ENCODE measurements at places on chromosomes 7 and 10.

- DNase-seq, result no peak
These were observed 23.7 kb downstream of the FGF8 start for GRCh38 chr10:101752241-101752640.

DNA sequence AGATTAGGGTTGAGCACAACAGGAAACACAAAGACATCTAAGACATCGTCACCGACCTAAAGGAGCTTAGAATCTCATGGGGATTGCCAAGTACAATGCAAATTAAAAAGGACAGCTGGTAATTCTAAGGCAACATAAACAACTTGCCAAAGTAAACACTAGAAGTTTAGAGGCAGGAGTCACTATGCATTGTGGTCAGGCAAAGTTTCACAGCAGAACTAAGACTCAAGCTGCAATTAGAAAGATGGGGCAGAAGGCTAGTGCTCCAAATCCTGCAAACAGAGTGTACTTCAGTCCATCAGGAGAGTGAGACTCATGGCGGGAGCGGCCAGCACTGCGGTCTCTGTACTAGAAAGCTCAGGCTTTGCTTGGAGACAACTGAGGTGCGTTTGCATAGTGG lies 52.7 kb downstream of the HIPK2 start:
- no peak for DNase-seq

- no peak for DNase-seq
These were observed 140.3 kb upstream of the LAMB4 start for GRCh38 chr7:108270385-108271015.

DNA sequence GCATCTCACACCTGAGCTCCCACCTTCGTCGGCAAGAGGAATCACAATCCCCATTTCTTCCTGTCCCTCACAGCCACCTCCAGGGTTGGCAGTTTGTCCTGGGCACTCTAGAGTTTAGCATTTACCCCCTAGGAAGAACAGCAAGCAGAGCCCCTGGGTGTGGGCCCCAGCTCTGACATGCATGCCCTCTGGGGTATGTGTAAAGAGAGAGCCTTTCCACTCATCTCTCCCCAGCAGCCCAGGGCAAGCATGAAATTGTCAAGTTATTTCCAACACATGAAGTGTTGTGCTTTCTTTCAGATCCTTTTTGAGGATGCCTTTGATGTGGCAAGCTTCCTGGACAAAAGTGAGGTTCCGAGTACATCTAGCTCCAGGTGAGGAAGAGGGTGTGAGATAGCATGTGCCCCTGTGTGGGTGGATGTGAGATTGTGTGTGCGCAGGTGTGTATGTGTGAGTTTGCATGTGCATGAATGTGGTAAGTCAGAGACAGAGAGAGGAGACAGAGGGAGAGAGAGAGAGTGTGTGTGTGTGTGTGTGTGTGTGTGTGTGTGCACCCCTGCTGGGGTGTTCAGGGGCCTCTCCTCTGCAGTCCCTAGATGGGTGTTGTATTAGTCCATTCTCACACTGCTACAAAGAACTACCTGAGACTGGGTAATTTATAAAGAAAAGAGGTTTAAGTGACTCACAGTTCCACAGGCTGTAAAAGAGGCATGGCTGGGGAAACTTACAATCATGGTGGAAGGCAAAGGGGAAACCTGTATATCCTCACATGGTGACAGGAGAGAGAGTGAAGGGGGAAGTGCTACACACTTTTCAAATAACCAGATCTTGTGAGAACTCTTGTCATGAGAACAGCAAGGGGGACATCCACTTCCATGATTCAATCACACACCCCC lies 18.1 kb downstream of the STRA8 start:
- DNase-seq, result no peak

- DNase-seq, result no peak
These were observed 43.5 kb downstream of the ELMO1 start for GRCh38 chr7:37405128-37405527.

DNA sequence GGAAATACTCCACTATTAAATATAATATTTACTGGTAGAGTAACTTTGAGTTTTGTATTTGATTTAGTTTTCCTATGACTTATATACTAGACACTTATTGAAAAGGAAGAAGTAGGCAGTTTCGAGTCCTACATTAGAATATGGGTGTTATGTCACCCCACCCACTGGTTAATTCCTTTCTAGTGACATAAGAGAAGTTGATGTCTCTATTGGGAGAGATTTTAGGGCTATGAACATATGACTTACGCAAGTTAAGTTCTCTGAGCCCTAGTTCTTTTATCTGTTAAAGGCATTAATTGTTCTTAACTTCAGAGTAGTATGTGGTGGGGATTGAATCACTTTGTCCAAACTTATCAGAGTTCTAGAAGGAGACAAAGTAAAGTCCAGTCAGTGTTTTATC lies 30.5 kb downstream of the CPED1 start:
- DNase-seq, result no peak

- no peak for DNase-seq
These were observed 22.5 kb downstream of the ST8SIA6 start for GRCh38 chr10:17431871-17432311.

- no peak for DNase-seq
These were observed 815 bp downstream of the CCSER2 start for GRCh38 chr10:84329196-84329611.

DNA sequence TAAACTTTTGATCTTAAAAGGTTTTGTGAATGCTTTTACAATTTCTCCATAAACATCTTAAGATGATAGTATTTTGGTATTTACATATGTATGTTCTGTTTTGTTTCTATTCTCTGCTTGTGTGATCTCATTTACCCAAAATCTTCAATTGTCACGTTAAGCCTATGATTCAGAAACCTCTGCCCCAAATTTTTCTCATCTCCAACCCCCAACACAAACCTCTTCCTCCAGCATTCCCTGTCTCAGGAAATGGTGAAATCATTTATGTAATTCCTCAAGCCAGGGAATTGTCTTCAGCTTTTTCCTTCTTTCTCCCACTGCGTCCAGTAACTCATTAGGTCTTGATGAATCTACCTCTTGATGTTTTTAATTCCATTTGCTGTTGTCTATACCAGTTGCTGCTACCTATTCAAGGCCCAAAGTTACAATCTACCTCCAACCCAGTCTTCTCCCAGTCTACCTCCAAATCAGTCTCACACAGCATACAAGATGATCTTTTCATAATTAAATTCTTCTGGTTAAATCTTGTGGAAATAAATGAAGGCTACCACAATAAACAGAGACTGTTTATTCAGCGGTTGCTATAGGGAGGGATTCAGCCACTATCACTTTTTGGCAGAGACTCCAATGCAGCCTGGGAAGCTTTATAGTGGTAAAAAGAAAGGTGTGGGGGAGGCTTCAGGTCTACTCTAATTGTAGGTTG lies 5.8 kb downstream of the CFAP69 start:
- no peak for DNase-seq

GRCh38 chr10:122232769-122233168 lies 38.3 kb upstream of the BTBD16 start:
- DNase-seq, result no peak

DNA sequence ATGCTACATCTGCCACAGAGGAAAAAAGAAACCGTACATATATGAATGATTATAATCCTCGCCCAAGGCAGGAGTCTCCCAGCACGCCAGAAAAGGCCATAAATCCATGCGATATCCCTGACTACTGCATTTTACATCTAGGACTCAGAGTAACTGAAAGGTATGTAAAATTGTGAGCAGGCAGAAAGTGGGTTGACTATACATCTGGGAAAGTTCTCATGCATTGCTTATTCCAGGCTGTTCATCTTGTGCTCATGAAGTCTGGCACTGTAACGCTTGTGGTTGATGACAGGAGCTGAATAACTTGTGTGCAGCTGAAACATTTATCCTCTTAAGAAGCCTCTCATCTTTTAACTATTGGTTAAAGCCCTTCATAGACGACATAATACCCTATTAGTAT lies 193.4 kb upstream of the STEAP4 start:
- no peak for DNase-seq

GRCh38 chr7:10912077-10912476 lies 61.6 kb upstream of the PHF14 start:
- no peak for DNase-seq

DNA sequence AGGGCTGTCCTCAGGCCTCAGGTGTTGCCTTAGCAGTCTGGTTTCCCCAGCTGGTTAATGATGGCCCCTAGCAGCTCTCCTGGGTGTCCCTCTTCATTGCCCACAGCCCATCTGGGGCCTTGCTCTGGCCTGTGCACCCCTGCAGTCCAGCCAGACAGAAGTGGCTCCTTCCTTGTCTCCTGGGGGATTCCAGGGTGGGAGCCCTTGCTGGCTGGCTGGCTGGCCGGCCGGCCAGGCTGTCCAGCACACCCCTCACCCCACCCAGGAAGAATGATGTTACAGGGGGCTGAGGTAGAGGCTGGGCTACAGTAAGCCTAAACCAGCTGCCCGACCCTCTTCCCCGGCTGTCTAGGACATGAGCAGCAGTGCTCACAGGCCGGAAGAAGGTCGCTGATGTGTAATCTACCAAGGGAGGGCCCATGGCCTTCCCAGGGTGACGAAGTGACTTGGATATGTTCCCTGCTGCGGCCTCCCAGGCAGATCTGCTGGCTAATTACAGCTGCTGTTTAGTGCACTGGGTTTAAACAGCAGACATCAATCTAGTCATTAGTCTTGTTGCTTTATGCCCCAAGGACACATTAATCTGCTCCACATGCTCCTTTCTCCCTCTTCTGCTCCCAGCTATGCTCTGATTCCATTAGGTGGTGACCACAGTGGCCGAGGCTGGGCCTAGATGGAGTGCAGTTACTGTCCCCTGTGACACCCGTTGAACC lies 53.8 kb upstream of the LRRC4 start:
- peak; percentile 78 for DNase-seq

DNA sequence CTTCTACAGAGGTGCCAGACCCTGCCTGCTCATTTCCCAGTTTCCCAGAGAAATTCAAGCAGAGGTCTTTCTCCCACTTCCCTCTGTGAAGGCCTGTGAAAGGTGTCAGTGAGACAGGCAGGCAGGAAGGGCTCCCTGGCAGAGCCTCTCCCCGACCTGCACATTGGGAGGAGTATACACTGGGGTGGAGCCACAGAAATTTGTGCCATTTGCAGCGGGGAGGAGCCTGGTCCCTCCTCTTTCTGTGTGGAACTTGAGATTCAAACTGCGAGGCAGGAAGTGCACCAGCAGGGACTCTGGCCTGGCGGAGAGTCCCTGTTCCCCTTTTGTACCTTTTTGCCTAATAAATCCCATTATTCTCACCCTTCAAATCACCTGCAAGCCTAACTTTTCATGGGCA lies 54.6 kb upstream of the OPN4 start:
- no peak for DNase-seq

GRCh38 chr10:133088956-133089800 lies 1.5 kb downstream of the ADGRA1 start:
- DNase-seq, result no peak

DNA sequence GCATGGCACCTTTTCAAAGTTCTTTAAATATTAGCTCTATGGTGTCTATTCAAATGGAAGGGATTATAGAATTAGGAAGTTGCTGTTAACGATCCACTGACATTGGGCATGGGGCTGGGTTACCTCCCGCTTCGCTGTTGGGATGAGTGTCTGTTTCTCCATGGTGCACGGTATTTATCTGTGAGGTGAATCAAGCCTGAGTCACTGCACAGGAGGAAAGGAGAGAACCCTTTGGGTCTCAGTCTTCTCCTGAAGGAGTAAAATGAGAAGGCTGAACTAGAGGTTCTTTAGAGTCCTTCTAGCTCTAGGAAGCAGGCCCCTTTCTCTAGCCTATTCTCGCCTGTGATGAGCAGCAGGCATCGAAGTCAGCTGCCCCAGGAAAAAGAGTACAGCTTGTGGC lies 7.3 kb downstream of the JCAD start:
- DNase-seq, result no peak

DNA sequence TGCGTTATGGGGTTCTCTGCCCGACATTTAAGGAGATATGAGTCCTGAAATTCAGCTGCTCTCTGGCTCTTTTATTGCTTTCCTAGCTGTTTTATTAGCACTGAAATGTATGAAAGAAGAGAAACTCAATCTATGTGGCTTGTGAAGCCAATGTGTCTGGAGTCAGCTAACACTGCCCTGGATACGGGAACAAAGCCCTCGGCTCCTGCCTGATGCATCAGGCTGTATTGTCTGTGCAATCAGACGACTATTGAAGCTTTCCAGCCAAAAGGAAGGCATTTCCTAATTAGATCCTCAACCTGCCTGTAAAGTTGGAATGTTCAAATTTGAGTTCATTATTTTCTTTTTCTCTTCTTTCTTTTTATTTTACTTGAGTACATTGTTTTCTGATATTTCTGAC lies 22.0 kb upstream of the TM9SF3 start:
- no peak for DNase-seq

DNA sequence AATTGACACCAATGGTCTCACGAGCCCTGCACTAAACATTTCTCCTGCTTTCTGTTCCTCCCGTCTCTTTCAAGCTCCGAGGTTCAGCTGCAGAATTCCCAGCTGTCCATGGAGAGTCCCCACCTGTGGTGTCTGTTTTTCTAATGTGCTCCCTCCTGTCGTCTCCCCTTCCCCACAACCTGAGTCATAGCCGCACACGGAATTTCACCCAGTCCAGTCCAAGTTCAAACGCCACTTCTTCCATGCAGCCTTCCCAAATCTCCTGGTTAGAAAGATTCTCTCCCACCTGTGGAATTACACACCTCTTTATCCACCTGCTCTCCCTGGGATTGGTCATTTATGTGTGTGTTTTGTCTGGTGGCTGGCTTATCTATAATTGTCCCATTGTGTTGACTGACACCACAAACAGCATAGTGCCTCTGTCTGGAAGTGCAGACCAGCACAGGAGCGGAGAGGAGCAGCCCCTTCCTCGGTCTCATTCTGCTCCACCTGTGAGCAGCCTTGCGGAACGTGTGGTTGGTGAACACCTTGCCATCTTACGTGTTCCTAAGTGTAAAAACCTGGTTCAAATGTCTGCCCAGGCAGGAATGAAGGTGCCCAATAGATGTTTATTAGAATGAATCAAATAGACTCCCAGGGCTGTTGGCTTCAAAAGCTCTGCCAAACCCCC lies 3.3 kb upstream of the DIP2C start:
- no peak for DNase-seq

GRCh38 chr10:11551916-11552602 lies 59.4 kb downstream of the USP6NL start:
- no peak for DNase-seq

DNA sequence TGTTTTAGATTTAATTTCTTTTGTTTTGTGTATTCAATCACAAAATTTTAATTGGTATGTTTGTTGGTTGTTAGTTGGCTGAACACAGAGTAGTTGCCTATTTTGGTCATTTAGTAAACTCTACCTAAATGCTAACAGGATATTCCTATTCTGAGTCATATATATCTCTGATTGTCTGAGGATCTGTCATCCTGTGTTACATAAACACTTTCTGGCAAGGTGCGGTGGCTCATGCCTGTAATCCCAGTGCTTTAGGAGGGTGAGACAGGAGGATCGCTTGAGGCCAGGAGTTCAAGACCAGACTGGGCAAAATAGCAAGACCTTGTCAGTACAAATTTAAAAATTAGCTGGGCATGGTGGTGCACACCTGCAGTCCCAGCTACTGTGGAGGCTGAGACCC lies 178.6 kb downstream of the PLCE1 start:
- DNase-seq, result no peak

Measured in NCI-H1417 treated with DMSO at 0.1 percent for 48 hours (cell line).